ENCODE measurements at places on chromosomes 13 and 19.

DNA sequence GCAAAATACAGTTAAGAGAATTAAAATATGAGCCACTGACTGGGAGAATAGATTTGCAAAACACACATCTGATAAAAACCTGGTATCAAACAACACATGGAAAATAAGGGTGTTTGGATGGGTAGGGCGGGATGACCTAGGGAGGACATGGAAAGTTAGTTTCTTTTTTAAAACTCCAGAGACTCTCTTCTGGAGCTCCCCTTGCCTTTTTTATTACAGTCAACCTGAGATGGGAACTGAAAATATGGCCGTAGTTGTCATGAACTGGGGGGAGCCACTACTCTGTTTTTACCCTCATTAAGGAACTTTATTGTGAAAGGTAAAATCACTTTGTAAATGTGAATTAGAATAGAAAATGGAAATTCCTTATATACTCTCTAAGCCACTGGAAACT, 113.0 kb downstream of the ATP11A start:
- DNase-seq, result no peak

GRCh38 chr19:49655570-49656455, 9.8 kb downstream of the IRF3 start:
- DNase-seq, result no peak

DNA sequence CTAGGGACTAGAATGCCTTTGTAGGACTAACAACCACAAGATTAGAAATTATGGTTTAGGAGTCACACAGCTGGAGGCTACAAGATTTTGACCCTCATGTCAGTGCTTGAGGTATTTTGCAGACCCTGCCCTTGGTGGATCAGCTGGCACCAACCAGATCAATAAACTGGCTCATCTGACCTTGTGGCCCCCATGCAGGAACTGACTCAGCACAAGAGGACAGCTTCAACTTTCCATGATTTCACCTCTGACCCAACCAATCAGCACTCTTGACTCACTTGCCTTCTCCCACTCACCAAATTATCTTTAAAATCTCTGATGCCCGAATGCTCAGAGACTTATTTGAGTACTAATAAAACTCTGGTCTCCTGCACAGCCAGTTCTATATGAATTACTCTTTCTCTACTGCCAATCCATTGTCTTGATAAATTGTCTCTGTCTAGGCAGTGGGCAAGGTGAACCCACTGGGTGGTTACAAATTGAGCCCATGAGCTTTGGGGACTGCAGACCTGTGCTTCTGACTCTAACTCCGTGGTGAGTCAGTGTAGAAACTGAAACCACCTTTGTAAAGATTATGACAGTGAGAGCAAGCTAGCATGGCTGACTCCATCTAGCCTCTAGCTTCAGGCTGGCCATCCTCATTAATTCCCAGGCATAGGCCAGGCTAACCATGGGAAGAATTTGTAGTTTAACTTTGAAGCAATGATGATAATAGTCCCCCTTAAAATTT, 33.9 kb upstream of the CEACAM8 start:
- no peak for DNase-seq

- no peak for DNase-seq
Measured at GRCh38 chr13:107852072-107852471, 363.3 kb downstream of the LIG4 start.

Measured in fibroblast of skin of back (primary cell).